CD4-positive, alpha-beta T cell treated with Interleukin-15 for 1 hour (primary cell): ENCODE measurements at places on chromosomes 7 and 10.

DNA sequence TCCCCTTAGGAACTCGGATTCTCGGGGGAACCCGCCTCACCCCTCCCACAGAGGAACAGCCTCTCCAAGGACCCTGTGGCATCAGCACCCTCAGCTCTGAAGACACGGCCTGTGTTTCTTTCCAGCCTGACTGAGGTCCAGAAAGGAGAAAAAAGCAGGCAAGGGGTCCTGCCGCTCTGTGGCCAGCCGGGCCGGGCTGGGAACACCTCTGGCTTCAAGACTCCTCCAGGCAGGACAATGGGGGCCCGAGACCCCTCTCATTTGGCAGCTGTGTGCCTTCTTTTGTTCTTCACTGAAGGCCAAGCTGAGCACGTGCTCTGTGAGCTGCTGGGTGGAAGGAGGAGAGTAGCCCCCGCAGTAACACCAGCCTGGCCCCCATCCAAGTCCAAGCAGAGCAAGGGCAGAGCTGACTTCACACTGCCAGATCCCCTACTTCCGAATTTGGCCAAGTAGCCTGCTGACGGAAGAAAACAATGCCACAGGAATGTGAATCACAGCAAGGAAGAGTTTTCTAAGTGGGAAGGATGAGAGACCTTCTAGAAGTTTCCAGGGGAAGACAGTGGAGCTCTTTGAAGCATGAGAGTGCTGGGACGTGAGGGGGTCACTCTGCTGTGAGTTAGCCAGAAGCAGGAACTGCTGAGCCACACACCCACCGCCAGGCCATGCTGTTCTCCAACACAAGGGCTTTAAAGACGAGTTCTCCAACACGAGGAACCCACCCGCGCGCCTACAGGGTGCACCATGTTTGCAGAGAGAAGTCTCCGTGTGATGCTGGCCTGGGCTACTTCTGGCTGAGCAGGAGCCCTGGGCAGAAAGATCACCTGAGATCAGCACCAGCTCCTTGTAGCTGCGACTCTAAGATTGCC lies 3.1 kb downstream of the CNPY1 start:
- DNase-seq, result no peak

DNA sequence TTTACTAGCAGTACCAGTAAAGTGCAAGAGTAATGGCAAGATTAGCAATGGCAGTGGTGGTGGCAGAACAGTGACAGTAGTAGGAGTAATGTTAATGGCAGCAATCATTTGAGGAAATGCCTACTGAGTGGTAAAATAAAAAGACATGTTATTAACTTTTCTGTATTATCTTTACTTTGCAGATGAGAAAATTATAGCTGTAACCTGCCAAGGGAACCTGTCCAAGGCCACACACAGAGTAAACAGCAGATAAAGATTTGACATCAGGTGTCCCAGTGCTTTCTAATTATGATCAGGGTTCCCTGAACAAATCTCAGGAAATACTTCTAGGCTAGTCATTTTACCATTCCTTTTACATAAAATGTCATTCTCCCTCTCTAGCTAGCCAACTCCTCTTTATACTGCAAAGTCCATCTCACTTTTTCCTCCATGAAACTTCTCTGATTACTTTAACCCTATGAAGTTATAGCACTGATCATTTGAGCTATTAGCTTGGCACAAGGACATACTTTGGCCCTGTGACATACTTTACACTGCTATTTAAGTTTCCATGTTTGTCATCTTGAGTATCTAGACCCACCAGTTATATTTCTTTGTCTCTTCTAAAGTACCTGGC lies 219.1 kb downstream of the TAX1BP1 start:
- no peak for DNase-seq

GRCh38 chr7:133609806-133610205 lies 356.9 kb downstream of the EXOC4 start:
- no peak for DNase-seq

DNA sequence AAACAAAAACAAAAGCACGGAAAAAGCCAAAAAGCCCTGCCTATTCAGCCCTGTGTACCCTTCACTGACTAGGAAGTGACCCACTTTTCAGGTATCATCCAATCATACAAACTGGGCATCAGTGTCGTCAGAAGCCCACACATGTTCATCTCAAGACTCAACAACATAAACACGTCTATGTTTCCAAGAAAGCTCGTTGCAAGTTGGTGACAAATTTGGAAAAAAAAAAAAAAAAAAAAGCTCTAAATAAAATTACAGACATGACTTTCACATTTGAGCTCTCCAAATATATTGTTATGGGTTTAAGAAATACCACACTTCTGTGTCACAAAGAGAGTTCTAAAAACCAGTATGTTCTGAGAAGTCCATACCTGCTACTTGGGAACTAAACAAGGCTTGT lies 204.7 kb upstream of the KLF14 start:
- peak; percentile 80 for DNase-seq

- DNase-seq, result no peak
Observed at GRCh38 chr10:30527623-30528428, 93.8 kb downstream of the MAP3K8 start.

GRCh38 chr7:92131093-92131492 lies 3.2 kb downstream of the CYP51A1 start:
- DNase-seq, result no peak

- no peak for DNase-seq
Observed at GRCh38 chr10:70743430-70743788, 41.8 kb downstream of the TBATA start.

DNA sequence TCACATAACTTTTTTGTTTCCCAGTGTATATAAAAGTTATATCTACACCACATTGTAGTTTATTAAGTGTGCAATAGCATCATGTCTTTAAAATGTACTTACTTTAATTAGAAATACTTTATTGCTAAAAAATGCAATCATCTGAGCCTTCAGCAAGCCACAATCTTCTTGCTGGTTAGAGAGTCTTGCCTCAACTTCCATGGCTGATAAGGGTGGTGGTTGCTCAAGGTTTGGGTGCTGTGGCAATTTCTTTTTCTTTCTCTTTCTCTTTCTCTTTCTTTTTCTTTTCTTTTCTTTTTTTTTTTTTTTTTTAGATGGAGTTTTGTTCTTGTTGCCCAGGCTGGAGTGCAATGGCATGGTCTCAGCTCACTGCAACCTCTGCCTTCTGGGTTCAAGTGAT lies 360.0 kb downstream of the MAGI2 start:
- no peak for DNase-seq

DNA sequence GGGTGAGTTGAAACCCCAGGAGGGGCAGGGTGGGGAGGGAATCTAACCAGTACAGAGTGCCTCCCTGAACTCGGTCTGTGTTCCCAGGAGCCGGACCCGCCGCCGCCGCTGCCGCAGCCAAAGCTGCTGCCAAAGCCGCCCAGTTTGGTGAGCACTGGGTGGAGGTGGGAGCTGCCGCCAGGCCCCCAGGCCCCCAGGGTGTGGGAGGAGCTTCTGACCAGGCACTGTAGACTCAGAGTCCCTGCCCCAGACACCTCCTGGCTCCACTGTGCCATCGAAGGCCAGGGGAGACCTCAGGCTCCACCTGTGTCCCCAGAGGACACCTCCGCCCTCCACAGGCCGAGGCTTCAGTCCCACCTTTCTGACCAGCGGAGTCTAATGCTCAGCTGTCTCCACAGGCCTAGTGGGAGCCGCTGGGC lies 20.4 kb upstream of the LIMK1 start:
- DNase-seq, result no peak

DNA sequence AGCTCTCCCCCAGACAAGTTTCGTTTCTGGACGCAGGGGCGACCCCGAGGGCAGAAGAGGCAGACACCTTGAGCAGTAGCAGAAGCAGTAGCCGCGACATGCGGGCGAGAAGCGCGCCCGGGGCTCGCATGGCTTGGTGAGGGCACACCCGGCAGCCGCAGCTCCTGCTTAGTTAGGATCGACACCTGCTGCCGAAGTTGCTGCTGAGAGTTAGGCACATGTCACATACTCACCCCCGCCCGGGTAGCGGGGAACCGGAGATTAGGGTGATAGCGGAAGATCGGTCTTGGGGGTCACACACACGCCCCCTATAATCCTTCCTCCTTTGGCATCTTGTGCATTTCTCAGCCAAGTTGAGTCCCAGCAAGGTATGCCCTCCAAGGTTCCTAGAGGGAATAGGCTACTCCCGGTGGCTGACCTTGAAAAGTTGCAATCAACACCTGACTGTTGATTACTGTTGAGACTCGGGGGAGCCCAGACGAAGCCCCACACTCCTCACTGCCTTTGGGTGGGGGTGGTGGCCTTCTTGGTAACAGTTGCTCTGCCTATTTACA lies 668 bp downstream of the GPR37 start:
- no peak for DNase-seq

GRCh38 chr7:37552030-37552429 lies 103.4 kb upstream of the ELMO1 start:
- no peak for DNase-seq

- no peak for DNase-seq
Observed at GRCh38 chr7:44189993-44190872, 994 bp upstream of the GCK start.

DNA sequence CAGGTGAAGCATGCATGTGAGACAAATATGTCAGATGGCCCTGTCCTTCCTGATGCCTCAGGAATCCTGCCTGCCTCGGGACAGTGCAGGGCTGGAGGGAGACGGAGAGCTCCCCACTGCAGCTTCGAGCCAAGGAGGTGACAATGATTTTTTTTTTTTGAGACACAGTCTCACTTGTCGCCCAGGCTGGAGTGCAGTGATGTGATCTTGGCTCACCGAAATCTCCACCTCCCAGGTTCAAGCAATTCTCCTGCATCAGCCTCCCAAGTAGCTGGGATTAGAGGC lies 68.8 kb downstream of the OAT start:
- DNase-seq, result no peak

DNA sequence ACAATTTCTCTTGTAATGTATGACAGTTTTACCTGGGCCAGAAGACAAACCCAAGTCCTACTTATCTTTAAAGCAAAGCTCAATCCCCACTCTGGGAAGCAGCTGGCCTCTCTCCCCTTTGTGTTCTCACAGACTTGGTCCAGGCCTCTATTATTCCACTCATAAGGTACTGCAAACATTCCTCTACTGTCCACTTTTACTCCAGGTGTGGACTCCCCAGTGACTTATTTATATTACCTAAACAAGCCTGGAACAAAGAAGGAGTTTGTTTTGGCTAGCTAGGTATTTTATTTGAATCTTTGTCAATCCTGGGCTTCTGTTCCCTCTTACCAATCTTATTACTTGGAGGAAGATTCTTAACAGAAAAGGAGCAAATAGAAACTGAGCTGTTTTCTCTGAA lies 163.5 kb downstream of the SKAP2 start:
- no peak for DNase-seq

DNA sequence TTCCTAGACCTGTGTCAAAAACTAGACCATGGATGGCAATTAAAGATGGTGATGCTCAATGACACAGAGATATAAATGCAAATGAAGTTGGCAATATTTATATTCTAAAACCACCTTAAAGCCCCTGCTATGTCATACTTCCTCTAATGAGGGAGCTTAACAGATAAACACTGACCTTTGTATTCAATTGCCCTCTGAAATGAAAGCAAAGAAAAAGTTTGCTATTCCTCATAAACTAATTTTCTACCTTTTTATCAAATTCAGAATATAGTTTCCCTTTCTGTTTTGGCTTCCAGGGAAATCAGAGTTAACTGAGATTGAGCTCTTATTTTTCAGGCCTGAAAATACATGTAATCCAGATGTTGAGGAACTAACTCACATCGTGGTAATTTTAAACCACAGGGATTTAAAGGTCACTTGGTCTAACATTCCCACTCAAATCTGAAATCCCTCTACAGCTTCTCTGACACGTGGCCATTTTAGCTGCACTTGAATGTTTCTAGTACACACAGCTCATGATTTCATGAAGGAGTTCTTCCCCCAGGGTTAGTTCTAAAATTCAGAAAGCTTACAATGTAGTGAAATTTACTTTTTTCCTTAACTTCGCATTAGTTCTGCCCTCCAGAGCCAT lies 37.9 kb upstream of the ABCB5 start:
- DNase-seq, result no peak

- DNase-seq, result no peak
Observed at GRCh38 chr7:42014625-42015618, 222.1 kb downstream of the GLI3 start.

DNA sequence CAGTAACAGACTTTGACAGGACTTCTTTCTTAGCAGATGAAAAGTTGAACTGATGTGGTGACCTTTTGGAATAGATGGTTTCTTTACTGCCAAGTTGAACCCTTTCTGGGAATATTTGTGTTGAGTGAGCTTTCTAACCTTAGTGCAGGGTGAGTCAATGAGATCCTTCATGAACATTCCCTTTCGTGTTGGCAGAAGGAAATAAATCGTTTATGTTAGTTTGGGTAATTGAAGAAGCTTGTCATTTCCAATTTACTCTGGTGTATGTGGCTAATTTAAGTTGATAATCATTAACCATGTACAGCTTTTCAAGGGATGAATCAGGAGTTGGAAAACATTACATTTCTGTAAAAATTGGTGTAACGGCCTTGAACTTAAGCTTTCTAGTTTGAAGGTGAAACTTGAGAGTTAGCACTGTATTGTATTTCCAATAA lies 43.4 kb downstream of the PTTG1IP2 start:
- DNase-seq, result no peak

DNA sequence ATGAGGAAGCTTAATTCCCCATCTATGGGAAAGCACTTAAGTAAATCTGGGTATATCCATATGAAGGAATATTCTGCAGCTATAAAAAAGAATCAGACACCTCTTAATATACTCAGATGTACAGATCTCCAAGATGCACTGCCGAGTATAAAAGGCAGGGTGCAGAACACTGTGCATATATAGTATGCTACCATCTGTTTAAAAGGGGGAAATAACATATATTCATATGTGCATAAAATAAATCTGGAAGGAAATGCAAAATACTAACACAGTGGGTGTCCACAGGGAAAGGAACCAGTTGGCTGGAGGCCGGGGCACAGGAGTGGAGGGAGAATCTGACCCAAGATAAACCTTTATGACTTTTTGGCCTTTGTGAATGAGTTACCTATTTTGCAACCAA lies 201.4 kb downstream of the SFMBT2 start:
- no peak for DNase-seq

DNA sequence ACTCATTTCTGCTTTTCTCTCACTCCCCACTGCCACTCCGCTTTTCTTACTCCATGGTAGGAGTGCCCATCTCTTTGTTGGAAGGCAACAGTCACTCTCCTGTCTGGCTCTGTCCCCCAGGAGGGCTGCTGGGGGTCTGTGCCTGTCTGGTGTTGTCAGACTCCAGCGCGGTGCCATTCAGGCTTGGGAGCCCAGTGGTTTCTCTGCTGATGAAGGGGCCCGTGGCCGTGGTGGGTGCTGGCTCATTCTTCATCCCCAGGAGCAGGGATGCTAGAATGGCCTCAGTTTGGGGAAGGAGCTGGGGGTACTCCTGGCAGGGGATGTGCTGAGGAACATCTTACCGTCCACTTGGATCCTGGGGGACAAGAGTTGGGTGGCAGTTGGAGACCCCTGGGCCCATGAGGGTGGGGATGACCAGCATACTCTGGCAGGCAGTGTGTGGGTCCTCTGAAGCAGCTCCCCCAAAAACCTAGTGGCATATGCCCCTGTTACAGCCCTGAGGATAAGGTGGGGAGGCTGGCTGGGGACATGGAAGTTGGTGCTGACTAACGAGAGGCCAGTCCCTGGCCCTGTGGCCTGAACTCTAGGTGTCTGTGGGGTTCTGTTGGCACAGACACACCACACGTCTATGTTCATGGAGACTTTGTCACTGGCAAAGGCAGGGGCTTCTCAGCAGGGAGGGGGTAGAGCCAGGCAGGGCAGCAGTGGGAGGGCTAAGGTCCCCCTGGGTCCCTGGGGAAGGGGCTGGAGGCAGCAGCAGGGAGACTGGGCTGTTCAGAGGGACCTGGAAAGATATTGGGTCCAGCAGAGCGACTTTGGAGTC lies 102.8 kb upstream of the RET start:
- DNase-seq, result no peak
